ENCODE measurements at places on chromosomes 11 and 22.

- no peak for DNase-seq
Measured at GRCh38 chr22:23205339-23206049, 25.2 kb downstream of the BCR start.

DNA sequence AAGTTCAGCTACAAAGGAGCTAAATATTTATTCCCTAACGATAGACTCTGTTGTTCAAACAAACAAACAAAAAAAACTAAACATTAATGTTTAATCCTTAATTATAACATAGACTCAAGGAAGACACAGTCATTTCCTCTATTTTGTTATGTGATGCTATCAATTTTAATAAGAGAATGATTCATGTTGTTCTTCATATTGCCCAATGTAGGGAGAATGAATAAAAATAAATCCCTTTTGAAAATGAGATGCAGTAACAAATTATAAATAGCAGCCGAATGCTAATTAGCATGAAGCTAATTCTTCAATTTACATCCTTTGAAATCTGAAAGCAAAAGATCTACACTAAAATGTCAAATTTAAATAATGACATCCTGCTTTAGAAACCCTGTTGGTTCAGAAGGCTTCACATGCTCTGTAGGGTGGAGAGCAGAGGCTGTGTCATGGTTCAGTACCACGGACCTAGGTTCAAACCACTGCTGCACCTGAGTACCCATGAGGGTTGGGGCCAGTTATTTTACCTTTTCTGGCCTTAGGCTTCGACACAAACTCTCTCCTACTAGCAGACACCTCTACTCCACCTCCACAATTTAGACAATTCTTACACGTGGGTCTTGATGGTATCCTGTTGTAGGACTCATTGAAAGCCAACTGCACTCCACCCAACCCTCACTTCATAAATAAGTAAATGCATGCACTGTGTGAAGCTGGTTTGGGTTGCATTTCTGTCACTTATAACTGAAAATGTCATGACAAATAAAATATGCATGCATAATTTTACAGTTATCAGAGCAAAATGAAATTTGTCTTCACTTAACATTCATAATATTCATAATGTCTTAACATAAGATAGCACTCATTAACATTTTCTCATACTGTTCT lies 89.0 kb downstream of the RRAS2 start:
- no peak for DNase-seq

DNA sequence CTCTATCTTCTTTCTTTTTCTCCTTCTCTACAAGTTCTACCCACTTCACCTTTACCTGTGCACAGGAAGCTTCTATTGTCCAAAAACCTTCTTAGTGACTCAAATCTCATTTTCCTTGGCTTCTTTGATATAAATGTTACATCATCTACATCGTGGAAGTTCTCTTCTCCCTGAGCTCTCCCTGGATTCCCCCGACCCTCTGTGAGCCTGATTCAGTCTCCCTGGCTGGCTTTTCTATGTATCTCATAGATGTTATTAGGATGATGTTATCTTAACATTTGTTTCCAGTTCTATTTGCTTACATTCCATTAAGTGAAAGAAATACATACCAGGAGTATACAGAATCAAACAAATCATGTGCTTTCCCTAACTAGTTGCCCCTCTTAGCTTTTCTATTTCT lies 235.8 kb upstream of the PITPNB start:
- DNase-seq = no peak

GRCh38 chr22:38073150-38074130 lies 10.5 kb downstream of the SLC16A8 start:
- no peak for DNase-seq

DNA sequence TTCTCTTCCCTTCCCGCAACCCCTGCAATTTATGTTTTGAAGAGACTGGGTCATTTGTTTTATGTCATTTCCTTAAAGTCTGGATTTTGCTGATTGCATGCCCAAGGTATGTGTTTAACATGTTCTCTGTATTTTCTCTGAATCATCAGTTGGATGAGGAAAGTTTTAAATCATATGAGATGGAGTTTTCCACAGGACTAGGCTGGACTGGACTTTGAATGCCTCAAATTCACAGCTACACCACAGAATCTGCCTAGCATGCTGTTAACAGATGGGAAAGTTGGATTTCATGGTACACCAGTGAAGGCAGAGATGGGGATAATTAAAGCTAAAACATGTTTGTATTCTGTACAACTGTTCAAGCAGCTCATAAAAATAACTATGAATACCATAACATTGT lies 62.6 kb downstream of the CWC15 start:
- DNase-seq = no peak

DNA sequence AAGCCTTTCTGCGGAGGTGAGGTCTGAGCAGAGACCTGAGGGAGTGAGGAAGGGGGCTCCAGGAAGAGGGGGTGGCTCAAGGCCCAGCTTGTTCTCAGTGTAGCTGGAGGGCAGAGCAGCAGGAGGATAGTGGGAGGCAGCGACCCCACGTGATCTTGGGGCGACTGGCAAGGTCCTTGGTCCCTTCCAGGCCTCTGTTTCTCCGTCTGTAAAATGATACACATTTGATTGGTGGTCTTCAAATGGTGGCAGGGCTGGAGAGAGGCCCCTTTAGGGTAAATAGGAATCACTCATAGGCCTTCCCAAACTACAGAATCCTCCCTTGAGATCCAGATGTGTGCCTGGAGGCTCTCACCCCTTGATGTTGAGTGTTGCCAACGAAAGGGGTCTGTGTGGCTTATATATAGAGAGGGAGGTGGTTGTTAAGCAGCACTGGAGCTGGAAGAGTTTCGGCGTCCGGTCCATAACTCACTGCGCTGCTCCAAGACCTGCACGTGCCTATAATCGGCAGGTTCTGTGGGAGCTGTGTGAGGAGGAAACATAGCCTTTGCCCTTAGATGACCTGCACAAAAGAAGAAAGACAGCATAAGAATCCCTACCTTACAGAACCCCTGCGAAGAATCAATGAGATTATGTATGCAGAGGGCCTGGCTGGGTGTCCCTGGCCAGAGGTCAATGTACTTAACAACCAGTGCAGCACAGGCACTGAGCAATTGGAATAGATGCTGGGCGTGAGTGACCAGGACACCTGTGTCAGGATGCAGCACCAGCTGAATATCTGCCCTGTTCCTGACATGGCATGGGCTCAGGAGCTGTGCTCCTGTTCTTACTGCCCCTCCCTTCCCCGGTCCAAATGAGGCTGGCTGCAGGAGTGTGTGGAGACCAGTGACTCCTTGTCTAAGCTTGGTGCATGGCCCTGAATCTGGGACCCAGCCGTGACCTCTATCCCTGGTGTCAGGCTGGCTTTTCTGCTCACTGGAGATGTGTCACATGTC lies 28.7 kb downstream of the OTOG start:
- DNase-seq = no peak

DNA sequence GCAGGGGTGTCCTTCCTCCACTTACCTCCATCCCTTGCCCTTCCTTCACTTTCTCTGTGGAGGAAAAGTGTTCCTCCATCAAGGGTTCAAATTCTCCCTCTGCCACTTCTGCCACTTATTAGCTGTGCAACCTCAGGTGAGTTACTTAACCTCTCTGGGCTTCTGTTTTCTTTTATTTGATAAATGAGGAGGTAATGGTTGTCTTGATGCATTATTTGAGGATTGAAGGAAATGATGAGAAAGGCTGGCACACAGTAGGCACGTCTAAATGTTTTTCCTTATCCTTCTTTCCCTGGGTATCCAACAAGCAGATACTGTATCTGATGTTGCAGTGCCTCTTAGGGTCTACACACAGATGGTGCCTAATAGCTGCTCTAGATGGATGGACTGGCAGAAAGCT lies 14.3 kb upstream of the ALX4 start:
- no peak for DNase-seq

GRCh38 chr11:61171907-61172306 lies 10.7 kb upstream of the VPS37C start:
- no peak for DNase-seq

GRCh38 chr22:42905702-42906183 lies 48.7 kb upstream of the ARFGAP3 start:
- no peak for DNase-seq

DNA sequence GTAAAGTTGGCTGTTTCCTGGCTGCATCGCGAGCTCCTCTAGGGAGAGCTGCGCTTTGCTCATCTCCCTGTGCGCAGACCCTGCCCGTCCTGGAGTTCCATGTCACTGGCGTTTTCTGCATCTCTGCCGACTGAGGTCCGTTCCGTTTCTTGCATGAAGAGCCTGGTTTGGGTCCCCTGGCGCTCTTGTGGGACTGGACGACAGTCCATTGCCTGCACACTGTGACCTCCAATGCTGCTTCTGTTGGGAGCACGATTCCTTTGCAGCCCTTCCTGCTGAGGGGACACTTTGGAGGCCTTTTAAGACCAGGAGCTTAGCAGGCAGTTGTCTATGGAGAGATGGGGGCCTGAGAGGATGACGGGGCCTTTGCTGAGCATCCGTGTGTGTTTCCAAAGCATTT lies 90.3 kb downstream of the TBC1D22A start:
- no peak for DNase-seq

GRCh38 chr11:7599209-7599608 lies 74.1 kb downstream of the CYB5R2 start:
- DNase-seq = no peak

- no peak for DNase-seq
Measured at GRCh38 chr11:1295086-1295485, 14.3 kb downstream of the TOLLIP start.

DNA sequence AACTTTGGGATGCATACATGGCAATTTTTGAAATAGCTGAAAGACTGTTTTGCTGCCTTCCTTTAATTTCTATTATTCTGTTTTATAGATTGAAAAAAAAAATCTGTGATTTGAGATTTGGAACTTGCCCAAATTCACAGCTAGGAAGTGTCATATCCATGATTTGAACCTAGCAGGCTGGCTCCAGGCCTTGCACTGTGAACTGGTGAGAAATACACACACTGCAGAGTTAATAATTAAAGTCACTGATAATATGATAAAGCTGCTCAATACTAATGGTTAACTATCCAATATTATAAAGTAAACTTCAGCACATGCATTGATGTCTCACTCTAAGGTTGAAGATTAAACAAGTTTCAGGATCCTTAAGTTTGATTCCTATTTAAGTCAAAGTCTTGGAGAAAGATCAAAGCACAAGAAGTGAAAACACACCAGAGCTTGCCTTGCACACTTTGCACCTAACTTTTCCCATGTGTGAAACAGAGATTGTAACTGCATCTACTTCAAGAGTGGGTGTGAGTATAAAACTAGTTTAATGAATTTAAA lies 150.6 kb upstream of the CCDC179 start:
- no peak for DNase-seq

GRCh38 chr22:38927033-38927781 lies 30.2 kb upstream of the APOBEC3A start:
- DNase-seq = peak; percentile 77

GRCh38 chr11:94581926-94582325 lies 14.8 kb downstream of the PIWIL4 start:
- peak; percentile 45 for DNase-seq

- DNase-seq = no peak
Measured at GRCh38 chr11:58927393-58928106, 11.7 kb upstream of the GLYATL1 start.

GRCh38 chr11:134592391-134592990 lies 180.4 kb upstream of the B3GAT1 start:
- DNase-seq = peak; percentile 41
